ENCODE measurements at places on chromosomes 6 and 20.

DNA sequence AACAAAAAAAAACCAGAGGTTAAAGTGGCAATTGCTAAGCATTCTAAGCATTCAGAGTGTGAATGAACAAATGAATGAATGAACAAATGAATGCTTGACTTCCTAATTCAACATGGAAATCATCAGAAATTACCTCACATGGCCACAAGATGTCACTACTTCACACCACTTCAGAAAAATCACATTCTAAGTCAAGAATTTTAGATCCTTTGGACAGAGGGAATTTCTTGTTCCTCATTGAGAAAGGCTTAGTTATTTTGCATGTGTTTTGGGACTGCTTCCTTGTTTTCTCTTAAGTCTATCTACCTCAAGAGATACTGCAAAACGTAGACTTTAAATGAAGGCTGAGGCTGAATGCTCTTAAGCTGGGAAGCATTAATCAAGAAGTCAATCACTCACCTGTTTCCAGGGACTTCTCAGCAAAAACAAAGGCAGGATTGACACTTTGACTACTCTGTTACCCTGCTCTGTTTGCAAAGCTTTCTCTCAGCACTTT lies 120.2 kb downstream of the MBOAT1 start:
- no peak for DNase-seq

DNA sequence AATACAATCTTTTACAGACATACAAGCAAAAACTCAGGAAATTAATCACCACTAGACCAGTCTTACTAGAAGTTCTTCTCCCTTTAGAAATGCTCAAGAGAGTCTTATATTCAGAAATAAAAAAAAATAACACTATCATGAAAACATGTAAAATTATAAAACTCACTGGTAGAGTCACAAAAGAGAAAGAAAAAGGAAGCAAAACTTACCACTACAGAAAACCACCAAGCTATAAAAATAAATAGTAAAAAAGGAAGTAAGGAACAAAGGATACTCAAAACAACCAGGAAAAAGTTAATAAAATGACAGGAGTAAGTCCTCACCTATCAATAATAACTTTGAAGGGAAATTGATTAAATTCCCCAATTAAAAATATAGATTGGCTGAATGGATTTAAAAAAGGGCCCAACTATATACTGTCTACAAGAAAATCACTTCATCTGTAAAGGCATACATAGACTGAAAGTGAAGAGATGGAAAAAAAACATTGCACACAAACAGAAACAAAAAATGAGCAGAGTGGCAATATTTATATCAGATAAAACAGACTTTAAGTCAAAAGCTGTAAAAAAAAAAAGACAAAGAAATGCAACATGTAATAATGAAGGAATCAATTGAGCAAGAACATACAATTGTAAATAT lies 489.5 kb downstream of the KIF16B start:
- no peak for DNase-seq

DNA sequence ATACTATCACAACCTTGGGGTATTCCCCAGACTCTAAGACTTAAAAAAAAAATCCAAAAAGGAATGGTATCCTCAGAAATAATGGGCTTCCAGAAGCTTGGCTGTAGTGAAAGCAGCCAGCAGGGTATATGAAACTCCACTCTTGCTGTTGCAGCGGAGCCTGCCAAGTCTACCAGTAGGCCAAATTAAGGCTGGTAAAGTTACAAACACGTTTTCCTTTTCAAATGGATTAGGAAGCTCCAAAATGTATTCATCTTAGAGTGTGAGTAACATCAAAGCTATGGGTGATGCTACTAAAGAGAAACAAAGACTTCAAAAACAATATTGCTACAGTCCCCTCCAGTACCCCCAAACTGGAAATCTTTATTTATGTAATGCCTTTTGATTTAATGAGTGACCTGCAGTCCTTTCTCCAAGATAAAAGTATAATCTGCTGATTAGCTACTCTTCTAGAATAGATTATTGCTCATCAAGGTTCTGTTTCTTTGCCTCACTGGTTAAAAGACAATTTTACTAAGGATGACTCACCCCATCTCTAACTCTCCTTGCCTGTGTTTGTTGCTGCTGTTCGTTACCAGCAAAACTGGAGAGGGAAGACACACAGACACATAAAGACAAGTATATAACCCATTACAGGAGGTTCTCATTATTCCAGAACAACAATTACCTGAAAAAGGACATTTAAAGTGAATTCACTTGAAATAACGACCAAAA lies 84.9 kb downstream of the BTBD9 start:
- no peak for DNase-seq

DNA sequence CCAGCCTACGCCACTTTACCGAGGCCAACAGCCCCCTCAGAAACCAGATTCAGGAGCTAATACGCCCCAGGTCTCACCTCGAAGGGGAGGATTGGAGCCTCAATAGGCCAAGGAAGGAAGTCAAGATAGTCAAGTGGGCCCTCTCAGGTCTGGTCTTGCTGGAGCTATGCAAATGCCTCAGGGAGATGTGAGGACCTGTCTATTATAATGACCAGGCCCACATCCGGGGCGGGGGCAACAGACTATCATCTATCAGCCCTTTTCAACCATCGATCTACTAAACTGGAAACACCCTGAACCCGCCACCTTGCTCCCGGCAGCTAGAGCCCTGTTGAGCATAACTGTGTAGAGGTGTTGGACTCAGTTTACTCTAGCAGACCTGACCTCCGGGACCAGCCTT lies 12.7 kb upstream of the GSTA3 start:
- no peak for DNase-seq

- DNase-seq: no peak
Measured at GRCh38 chr6:13511913-13512717, 24.7 kb upstream of the GFOD1 start.

- DNase-seq: peak; percentile 47
Measured at GRCh38 chr6:135568379-135568778, 70.8 kb upstream of the AHI1 start.

- DNase-seq: peak; percentile 13
Measured at GRCh38 chr20:24911461-24911860, 37.6 kb upstream of the CST7 start.

DNA sequence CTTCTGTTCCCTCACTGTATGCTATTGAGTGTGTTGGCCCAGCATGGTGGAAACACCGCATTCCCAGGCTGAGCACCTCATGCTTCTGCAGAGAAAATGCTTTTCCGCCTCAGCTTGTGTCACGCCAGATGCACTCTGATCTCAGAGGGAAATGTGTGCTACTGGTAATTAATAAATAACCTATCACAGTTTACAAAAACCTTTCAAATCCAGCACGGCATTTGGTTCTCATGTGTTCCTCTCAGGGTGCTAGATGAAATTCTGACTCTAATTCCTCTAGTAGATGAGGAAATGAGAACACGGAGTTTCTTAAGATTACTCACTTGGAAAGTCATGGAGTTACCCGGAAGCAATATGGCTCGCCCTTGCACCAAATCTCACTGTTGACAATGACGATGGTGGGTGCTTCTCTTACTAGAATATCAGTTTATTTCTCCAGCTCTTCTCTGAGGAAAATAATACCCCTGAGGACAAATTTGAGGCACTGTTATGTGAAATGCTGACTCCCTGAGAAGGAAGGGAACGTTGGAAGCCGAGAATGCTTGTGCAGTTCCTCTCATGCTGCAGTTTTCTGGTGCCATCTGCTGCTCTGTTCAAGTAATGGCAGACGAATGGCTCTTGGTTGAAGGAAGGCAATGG lies 116.6 kb downstream of the RNF144B start:
- DNase-seq: peak; percentile 53

DNA sequence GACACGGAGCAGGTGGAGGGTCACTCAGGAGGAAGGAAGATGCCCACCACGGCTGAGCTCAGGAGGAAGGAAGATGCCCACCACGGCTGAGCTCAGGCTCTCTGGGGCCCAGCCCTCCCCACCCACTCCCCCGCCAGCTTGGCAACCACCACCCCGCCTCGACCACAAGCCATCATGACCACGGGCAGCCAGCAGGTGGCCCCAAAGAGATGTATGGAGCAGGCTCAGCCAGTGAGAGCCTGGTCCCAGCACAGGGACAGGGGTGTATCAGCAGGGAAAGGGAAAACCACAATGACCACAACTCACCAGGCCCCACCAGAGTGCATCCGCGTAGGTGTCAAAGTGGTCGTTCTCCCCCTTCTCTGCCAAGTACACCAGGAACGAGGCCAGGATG lies 30.4 kb downstream of the KCNQ2 start:
- DNase-seq: peak; percentile 82

DNA sequence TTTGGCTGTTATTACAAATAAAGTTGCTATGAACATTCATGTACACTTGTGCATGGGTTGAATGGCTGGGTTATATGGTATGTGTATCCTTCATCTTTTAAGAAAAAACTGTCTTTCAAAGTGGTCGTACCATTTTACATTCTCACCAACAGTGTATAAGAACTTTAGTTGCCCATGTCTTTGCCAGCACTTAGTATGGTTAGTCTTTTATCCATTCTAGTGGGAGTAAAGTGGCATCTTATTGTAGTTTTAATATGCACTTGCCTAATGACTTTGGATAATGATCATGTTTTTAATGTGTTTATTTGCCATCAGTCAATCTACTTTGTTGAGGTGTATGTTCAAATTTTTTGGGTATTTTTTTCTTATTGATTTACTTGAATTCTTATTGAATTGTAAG lies 32.5 kb upstream of the ECI2 start:
- no peak for DNase-seq

DNA sequence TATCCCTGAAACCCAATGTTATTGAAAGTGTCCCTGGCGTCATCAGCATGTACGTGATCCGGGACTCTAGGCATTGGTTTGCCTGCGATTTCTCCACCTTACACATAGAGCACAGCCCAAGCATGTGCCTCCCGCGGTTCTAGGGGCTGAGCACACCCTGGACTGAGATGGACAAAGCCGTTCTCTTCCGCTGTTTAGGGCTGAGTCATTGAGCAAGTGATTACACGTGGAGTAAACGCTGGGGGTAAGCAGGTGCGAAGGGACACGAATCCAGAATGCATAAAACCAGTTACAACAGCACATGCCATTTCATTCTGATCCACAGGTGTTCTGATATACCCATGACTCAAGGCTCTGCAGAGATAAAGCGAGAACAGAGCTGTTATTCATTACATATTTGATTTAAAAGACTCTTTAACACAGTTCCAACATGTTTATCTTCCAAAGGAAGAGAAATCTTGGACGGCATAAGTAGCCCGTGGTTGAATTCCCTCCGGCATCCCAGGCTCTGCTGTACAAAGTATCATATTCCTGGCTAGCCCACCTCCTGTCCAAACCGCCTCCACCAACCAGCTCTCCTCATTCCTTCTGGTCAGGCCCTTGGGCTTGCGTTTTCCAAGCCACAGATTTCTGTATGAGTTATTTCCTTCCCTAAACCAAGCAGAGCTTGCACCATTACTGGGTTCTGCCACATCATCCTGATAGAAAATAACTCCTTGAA lies 36.1 kb upstream of the THBS2 start:
- no peak for DNase-seq

GRCh38 chr6:10174761-10175160 lies 240.1 kb downstream of the TFAP2A start:
- no peak for DNase-seq

DNA sequence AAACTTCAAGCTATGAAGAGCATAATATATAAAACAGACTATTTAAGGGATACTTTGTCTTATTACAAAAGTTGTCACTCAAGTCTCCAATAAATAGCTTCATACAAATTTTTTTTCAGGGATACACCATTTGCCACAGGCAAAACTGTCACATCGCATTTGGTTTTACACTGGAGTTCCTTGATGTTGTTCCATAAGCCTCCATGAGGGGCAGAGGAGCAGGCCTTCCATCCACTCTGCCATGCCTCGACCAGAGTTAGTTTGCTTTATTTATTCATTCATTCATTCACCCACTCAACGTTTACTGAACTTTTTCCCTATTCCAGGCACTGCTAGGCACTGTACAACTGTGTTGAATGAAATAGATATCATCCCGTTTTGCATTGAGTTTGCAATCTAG lies 246.6 kb downstream of the PHF3 start:
- no peak for DNase-seq

GRCh38 chr6:113620386-113620785 lies 236.8 kb upstream of the MARCKS start:
- no peak for DNase-seq

DNA sequence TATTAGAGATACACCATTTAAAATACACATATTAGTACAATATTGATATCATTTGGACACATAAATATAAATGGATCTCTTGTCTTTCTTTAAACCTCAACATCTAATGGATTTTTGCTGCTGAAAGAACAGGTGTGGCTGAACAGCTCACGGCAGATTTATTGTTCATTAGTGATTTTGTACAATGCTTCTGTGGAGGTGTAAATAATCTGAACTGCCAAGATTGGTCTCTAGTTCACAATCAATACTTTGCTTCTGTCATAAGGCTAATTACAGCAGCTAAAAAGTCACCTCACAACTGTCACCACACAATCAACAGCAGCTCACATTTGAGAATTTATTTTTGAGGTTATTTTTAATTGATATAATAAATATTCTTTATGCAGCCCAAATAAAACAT lies 162.0 kb upstream of the SIM1 start:
- DNase-seq: no peak

DNA sequence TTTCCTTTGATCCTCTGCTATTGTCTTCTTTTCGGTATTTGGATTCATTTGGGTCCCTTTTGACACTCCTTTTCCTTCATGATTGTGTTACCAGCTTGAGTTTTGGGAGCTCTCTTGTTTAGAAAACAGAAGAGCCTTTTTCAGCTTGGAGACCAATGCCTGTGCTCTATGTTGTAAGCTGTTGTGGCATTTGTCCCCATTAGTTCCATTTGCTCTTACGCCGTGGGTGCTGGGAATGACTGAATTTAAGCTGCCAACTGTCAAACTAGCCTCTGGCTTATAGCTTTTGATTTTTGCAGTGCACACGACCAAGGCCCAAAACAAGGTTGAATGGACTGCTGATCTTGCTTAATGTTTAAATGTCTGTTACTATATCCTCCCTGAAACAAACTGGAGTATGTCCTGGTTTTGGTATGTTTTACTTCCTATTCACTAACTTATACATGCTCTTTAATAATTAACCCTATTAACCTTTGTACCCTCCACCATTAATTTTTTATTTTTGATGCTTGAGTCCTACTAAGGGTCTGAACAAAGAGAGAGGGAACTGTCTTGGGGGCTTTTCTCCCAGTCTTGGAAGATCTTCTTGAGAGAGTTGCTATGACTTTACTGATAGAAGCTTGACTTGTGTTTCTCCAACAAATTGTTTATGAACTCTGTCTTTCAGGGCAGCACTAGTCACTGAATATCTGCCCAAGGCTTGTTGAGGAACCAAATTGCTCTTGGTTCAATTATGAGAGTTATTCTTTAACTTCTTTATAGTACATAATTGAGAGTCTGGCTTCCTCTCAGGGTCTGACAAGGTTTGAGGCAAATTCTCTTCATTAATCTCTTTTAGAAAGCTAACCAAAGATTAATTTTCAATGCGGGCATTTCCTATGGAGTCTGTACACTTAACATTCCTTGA lies 100.3 kb upstream of the SIRPG start:
- DNase-seq: no peak

Measured in GM13976 (cell line).